ENCODE measurements at places on chromosomes 3 and 15. TPM values are rescaled to one million over a fixed set of nuclear protein-coding genes. Genes with fewer than 3 reads are reported as not detected.

- DNase-seq: peak; percentile 98
These were observed 105.1 kb upstream of the GALNT15 start for GRCh38 chr3:16069149-16069922.

DNA sequence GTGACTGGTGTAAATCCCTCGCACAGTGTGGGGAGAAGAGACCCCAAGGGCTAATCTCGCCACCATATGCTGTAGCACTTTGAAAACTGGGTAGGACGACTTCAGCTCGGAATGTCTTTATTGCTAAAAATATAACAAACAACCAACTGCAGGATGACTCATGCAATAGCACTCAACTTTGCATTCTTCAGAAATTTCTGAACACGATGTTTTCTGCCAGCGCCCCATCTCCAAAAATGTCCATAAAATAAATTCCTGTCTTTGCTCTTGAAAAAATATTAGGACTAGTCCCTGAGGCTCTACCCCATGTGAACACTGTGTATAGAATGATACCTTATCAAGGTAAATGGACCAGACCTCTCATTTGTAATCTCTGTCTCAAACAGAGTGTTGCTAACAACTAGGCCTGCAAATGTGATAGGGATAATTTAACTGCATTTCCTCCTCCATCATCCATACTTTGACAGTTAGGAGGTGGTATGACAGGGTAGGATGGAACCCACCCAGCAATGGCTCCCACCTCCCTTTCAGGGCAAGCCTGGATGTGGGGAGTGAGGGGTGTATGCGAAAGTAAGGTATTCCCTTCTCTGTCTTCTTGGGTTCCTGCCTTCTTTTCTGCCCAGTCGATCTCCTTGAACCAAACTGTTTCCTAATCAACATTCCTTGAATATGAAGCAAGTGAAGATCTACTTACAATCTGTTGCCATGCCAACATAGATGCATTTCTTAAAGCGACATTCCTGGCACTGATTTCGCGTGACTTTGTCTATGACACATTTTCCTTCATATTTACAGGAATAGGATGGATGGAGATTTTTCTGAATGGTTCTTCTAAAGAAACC is 201.1 kb downstream of the NR1D2 start:
- DNase-seq: peak; percentile 86

- DNase-seq: no peak
These were observed 462.0 kb downstream of the GBE1 start for GRCh38 chr3:81299481-81299880.

DNA sequence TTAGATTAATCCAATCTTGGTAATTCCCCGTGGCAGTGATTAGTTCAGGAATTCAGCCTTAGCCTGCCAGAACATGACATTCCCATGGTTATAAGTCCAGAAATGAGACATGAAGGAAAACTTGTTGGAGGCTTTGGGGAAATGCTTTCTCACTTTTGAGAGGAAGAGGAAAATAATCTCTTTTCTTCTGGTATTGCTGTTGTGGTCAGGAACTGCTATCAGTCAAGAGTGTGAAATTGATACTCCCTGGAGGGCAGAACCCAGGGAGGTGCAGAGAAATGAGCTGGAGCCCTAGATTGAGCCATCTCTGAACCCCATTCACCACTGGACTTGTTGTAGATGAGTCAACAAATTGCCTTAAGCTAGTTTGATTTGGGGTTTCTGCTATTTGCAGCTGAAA is 38.6 kb upstream of the APH1B start:
- peak; percentile 86 for DNase-seq

Gene SCN11A
- total RNA-seq: 0.20 TPM

DNA sequence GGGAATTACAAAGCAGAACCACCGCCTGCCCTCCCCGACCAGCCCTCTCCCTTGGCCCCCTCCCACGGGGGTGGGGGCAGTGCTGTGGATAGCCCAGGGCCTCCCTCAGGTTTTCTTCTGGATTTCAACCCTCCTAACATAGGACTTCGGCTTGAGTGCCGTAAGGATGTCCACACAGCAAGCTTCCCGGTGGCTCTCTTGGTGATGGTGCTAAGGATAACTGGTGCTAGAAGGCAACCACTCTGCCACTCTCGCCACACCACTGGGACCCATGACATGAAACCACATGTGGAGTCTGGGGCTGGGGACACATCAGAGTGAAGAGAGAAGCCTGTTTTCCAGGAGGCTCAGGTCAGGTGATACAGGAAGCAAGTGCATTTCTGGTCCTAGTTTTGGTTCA is 35.4 kb downstream of the SCN5A start:
- no peak for DNase-seq

DNA sequence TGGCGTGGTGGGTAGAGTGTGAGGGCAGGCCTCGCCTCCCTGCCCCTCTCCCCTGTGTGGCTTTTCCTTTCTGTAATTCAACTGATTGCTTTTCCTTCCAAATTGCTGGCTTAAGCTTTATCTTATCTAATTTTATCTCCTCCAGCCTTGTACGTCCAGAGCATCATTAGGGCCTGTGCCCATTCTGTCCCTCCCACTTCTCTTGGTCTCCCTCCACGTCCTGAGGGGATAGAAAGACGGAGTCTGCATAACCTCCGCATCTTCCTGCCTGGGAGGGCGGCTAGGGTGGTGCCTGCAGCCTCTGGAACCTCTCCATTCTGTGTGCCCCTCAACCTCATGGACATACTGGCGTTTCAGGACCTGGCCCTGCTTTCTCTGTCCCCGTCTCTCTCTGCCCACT is 39.8 kb downstream of the CACNA1D start:
- no peak for DNase-seq

DNA sequence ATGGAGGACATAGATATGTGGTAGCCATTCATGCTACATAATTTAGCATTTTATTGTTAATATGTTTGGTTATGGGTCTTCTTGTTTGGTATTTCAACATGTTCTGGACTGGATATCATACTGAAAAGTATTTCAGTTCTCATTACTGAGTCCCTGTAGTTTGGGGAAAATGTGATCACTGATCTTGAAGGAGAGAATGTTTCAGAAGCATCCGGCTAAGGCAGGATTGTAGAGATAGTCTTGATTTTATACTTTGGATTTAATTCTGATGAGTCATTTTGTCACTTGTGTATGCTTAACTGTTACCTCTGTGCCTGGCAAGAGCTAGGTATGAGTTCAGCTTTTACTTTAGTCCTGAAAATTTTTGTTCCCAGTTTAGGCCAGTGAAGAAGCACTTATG is 7.1 kb downstream of the CHD2 start:
- peak; percentile 51 for DNase-seq

Gene ABHD10
- 28.6 TPM for total RNA-seq

Gene AP3B2
- 11.5 TPM for total RNA-seq

DNA sequence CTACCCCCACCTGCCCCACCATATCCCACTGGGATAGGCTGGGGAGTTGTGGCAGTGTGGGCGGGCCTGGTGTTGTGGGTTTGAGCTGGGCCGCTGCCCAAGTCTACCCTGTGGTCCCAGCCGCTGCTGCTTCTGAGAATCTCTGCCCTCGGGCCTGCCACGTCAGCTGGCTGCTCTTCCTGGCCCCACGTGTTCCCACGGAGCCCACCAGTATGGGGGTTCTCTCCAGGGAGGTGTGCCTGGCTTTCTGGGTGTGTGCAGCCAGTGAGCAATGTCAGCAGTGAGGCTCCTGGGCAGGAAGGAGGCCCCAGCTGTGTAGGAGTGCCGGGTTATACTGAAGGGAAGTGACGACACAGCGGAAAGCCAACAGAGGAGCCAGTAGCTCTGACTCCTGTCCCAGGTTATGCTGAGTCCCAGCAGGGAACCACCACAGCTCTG is 10.5 kb downstream of the GNAI2 start:
- peak; percentile 96 for DNase-seq

Gene ADAMTS17
- total RNA-seq: 0.27 TPM

DNA sequence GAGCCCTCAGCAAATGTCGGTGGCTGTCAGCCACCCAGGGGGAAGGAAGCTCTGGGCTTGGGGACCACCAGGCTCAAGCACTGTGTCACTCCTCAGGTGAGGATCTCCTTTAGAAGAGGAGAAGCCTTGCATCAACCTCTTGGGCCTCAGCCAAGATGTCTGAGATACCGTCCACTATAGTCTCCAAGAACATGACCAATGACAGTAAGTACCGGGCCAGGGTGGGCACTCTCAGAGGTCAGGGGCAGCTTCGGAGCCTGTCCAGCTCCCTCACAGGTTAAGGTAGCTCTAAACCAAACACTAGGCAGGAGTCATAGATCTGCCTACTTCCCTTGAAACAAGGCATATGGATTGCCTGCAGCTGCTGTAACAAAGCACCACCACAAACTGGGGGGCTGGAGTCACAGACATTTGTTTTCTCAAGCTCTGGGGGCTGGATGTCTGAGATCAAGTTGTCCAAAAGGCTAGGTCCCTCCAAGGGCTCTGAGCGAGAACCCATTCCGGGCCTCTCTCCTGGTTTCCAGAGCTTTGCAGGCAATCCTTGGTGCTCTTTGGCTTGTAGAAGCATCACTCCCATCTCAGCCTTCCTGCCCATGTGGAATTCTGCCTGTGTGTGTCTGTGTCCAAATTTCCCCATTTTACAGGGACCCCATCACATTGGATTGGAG is 1.3 kb downstream of the CFAP100 start:
- no peak for DNase-seq

DNA sequence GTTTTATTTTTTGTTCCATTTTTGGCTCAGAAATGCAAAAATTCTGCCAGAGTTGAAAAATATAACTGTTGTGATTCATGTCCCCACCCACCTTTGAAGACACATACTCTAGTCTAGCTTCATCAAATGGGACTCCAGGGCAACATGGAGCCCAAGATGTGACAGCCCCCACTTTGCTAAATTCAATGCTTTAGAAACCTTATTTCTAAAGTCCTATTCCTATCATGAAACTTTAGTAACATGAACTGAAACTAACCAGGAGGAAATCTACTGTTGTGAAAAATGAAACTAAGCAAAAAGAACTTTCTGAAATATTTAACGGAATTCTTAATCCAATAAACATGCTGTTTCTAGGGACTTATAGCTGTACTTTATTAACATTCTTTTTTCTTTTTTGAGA is 20.3 kb downstream of the UBP1 start:
- DNase-seq: no peak
